ENCODE measurements at places on chromosomes 3 and 15. TPM values are rescaled to one million over a fixed set of nuclear protein-coding genes. Genes with fewer than 3 reads are reported as not detected.

The DPH3 gene
- total RNA-seq, result 6.7 TPM

The ZBTB47 gene
- total RNA-seq, result 7.9 TPM

The ERC2 gene
- 2.8 TPM for total RNA-seq

The TM6SF1 gene
- total RNA-seq, result 6.0 TPM

The OR5K1 gene
- total RNA-seq, result not detected

The GPR160 gene
- total RNA-seq, result 7.7 TPM

The PDE8A gene
- total RNA-seq, result 21.4 TPM

The MAP1A gene
- 2.6 TPM for total RNA-seq

The ATP13A5 gene
- 0.14 TPM for total RNA-seq

Measured in pancreas (tissue), 10 donors.